Anterior cingulate cortex (tissue), 58 donors: ENCODE measurements at places on chromosomes 5 and 9.
A peak's percentile ranks its signal among the peaks of the same experiment; 100 is the strongest.

DNA sequence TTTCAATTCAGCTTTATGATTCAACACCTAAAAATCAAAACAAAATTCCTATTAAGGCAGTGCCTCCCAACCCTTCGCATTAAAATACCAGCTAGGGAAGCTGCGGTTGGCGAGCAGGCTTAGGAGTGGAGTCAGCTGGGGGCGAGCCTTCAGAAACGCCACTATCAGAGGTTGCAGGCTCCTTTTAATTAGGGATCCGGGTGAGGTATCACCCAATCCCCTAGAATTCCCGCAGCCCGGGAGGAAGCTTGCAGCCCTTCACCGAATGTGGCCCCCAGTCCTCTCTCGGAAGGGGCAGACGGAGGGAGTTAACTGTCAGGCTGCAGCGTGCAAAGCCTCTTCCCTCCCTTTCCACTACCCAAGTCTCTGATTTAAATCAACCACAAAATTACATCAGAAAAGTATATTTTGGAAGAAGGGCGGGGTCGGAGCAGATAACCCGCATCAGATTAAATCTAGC, 1.7 kb downstream of the STC2 start:
- no peak for DNase-seq

DNA sequence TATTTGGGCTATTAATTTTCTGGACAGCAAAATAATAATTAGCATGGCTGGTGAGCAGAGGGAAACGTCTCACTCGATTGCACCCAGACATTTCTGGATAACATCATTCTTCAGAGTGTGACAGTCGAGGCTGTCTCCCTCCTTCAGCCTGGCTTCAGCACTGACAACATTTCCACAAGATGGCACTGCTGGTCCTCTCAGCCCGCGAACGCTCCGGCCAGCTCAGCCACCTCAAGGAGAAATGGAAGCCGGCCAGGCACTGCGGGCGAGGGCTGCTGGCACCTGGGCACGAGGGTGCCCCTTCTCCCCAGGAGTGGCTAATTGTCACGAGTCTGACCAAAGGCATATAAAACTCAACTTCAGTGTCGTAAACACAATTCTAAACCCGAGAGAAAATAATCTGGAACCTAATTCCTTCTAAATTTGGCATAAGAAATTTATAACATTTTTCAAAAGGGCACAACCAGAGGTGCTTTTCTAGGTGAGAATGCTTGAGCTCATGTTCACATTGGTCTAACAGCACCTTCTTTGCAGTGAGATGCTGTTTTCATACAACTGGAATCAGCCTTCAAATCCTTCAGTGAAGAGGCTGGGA, 65.9 kb downstream of the DAP start:
- peak; percentile 32 for DNase-seq

- no peak for DNase-seq
These were observed 7.6 kb upstream of the AHRR start for GRCh38 chr5:313806-314376.

GRCh38 chr5:178514851-178515418, 75.3 kb downstream of the COL23A1 start:
- no peak for DNase-seq

- DNase-seq = peak; percentile 93
These were observed 3.7 kb upstream of the WDR31 start for GRCh38 chr9:113343732-113344231.

DNA sequence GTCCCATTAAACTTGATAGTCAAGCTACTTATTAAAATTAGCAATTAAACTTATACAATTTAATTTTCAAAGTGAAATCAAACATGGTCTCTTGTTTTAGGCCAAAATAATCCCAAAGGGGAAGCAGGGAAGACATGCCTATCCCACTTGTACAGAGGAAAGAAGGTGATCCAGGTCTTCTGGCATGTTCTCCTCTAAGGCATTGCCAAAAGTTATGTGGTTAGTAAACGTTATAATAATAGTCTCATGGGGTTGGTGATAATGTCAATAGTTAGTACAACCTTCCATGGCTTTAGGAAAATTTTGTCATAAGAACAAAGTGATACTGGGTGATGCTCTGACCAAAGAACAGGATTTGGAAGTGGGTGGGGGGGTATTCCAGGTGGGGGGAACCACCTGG, 52.8 kb downstream of the ROR2 start:
- no peak for DNase-seq

DNA sequence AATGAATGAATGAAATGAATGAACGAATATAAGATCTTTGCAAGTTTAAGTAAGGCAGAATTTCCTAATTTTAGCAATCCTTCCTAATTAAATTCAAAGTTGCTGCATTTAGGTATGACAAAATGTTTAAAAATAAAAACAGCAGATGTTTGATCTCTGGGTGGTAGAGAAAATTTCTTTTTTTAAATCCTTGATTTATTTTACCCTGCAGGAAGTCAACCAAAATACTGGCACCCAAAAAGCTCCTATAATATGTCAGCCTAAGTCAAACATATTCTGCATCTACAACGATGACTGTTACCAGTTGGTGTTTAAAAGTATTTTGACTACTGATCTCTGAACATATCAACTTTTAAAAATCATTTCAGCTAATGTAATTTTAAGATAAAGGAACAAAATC, 58.4 kb downstream of the TTC39B start:
- no peak for DNase-seq

- DNase-seq = peak; percentile 26
These were observed 27.4 kb downstream of the UNC5A start for GRCh38 chr5:176837707-176838115.

DNA sequence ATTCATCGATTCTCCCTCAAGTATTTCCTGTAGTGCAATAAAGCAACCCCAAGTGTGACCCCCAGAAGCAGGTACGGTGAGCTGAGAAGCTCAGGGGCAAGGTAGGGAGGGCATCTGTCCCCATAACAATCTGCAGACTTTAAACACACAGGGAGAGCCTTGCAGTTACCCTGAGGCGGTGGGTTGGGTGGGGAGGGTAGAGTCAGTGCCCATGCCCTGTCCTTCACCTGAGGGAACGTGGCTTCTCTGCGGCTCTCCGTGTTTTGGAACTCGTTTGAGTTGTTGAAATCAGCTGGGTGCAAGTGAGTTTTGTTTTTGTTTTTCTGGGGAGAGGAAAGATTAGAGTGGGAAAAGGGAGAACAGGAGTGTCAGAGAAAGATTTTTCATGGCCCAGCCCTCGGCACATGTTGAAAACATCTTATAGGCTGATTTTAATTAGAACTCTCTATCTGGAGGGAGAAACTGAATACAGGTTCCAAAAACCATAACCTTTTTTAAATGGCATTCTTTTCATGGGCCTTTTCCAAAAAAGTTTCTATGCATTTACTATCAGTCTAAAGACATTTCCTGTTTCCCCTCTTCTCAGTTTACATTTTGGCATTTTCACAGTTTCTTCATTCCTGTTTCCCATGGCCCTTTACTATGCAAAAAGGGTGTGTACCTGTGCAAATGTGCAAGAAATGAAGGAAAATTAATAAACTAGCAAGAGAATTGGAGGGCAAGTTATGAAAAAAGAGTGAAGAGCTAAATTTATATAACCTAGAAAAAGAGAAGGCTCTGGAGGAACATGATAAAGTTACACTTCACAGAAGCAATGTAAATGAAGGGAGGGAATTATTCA, 266.5 kb upstream of the VLDLR start:
- DNase-seq = no peak

DNA sequence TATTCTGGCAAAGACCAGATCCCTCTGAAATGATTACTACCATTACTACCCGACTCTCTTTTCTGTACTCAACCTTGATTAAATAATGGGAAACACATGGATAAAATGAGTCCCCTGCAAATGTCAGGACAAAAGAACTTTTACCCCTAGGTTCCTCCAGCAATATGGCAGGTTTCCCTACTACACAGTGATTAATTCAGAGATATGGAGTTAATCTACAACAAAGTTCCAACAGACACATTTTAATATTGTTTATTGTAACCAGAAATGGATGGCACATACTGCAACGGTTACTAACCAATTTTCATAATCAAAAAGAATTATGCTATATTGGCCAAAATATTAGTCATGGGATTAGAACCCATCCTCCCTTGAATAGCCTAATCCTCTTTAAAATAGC, 294.8 kb downstream of the ATPSCKMT start:
- no peak for DNase-seq

- no peak for DNase-seq
These were observed 105.7 kb upstream of the ADAMTSL1 start for GRCh38 chr9:18368206-18368605.

GRCh38 chr9:5976674-5977397, 38.6 kb downstream of the RANBP6 start:
- DNase-seq = no peak

GRCh38 chr5:80554646-80555045, 15.4 kb downstream of the ANKRD34B start:
- DNase-seq = no peak

DNA sequence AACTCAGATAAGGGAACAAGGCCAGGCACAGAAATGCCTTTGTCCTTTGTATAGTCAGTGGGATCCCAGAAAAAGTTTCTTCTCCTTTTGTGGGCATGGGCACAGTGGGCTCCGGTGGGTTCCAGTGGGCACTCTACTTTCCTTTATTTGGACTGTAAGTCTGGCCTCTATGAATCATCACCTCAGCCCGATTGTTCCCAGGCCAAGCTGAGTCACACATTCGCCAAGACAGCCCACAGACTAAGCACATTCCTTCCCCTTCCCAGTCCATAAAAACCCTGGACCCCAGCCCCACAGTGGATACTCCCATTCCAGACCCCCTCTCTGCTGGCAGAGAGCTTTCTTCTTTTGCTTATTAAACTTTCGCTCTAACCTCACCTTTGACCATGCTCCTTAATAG, 165.0 kb downstream of the FBXL17 start:
- DNase-seq = no peak

GRCh38 chr5:1141834-1142233, 30.0 kb upstream of the SLC12A7 start:
- DNase-seq = no peak

DNA sequence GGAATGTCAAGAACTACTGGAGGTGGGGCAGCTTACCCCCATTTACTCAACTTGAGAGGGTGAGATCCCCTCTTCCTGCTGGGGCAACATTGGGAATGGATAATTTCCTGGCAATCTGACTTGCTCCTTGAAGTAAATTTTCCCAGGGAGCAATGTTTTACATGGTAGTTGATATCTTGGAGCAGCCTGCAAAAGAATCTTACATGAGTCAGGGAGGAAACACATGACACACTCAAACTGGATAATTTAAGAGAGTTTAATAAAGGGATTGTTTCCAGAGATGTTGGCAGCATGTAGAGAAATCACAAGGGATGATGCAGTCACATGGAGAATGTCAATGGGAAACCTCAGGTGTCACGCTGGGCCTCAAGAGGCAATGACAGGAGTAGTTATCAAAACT, 212.5 kb downstream of the GAS1 start:
- DNase-seq = no peak

DNA sequence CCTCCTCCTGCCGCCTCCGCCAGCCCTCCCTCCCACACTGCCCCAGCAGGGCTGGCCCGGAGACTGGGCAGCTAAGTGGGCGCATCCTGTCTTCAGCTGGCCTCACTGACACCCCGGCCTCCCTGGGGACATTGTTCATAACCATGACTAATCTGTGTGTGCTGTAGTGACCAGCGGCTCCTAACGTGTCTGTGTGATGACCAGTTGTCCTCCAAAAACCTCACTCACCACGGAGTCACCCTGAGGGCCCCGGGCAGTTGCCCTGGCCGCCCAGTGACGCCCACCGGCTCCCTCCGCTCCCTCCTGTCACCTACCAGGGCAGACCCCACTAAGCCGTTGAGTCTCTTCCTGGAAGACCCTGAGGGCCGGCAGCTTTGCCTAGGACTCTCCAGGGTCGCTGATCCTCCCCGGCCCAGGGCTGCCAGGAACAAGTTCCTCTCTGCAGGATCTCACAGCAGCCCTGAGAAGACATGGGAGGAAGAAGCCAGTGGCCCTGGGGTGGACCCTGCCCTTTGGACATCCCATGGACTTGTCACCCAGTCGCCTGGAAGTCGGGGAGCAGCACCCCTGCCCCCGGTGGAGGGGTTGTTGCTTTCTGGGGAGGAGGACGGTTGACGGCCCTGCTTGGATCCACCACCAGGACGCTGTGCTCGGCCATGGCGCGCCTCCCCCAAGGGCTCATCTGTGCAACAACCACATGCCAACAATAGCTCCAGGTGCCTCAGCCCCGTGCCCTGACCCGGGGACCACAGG, 110.2 kb upstream of the LMX1B start:
- no peak for DNase-seq

DNA sequence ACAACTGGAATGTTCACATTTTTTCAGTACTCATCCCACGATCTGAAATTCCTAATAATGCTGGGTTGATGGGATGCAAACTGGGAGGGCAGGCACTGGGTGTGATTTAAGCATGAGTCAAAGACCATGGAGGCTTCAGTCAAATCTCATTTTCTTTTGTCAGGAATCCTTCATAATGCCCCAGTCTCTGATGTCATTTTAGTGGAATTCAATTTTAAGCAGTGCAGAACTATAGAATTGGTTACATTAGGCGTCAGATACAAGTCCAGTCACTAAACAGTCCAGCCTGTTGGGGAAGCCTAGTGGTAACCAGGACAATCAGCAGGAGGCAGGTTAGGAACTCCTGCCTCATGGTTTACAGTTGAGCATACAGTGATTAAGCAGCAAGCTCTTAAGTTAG, 41.0 kb upstream of the TMEM215 start:
- no peak for DNase-seq
